Frontal cortex (tissue), 4 donors: ENCODE measurements at places on chromosomes 16 and 17.

DNA sequence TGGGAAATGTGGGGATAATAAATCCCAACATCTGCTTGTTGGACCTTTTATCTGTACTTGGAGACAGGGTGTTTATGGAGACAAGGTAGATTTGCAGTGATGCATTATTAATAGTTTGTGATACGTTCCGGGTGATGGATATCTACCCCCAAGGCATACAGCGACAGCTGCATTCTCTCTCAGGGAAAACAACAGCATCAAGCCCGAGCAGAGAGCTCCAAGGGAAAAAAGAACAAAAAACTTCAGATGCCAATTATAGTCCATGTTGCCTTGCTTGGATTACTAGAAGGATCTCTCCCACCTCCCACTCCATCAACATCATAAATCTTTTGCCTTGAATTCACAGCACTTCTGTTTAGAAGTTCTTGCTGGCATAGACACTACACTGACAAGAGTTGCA is 187.5 kb upstream of the CDH11 start:
- no peak for DNase-seq

DNA sequence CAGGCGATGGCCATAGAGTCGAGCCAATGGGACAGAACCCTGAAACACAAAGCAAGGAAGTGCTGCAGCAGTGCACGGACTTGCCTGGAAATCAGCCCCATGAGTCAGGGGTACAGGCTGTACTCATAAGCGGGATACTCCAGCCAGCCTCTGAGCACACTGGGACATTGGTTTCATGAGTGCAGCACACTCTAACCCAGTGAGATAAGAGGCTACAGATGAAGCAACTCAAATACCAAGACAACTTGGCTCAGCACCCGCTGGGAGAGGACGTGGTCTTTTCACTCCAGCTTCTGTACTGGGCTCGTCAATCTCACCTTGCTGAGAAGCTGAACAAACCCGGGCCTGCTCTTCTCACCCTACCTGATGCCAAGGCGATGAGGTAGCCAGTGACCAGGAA is 98.2 kb downstream of the AXIN2 start:
- no peak for DNase-seq

DNA sequence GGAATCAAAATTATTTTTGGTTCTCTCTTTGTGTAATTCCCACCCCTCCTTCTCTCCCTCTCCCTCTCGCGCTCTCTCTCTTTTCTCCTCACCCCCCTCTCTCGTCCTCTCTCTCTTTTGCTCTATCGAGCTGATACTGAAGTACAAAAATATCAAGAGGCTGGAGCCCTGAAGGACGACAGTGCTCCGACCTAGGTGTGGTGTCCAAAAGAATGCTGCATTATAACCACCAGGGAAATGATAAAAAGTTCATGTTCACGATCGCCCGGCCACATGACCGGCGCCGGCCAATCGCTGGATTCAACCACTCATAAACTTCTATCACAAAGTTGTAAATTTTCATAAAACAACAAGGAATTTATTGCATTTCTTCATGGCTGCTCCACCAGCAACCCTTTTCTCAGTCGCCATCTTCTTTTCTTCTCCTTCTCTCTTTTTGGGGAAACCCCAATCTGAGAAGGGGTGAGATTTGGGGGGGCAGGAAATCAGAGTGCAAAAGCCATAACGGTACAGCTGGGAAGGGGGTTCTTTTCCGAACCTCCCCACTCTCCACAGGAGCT is at the start of gene HOXB6:
Gene HOXB6 (minus strand): TSS at position 217 of the 560 bp plus-strand sequence. CDS start 6,836 bp downstream, outside the sequence.
- DNase-seq, result no peak

DNA sequence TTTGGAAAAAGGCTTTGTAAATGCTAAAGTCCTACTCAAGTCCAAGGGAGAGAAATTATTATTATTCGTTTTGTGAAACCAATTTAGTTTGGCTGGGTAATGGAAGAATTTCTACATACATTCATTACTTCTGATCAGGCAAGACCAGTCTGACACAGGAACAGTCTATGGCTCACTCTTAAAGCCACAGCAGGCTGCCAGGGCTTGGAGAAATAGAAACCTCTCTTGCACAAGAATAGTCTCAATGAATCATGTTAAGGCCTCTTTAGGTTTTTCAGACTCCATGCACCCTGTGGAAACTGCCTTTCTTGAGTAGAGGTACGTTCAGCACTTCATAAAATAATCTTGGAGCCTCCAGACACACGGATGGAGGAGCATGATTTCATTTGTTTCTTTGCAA is 167.7 kb downstream of the IRX3 start:
- DNase-seq, result no peak

DNA sequence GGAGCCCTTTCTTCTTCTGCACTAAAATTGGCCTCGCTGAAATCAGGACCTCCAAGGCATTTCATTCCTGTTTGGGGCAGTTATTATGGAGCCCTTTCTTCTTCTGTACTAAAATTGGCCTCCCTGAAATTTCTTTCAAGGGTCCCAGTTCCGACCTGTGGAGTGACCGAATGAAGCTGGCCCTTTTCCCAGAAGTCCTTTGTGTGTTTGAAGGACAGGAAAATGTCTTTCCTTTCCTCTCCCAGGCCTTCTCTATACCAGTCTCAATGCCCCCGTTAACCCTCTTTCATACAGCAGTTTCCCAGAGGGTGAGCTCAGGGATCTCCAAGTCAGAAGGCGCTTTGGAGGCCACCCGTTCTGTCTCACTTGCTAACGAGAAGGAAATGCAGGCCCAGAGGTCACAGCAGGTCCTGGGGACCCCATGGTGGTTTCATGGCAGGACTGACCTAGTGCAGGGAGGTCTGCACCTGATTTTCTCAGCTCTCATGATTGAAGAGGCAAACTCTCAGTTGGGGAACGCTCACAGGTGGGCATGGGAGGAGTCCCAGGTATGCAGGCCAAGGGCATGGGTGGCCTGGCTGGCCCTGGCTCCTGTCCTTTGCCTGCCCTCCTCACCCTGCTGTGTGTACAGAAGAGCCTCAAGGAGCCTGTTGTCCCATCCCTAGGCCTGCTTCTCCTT is 37.1 kb upstream of the DOC2B start:
- DNase-seq, result no peak
